Activated naive CD4-positive, alpha-beta T cell treated with Interleukin-2 at 50 U/mL for 16 hours (primary cell): ENCODE measurements at places on chromosomes 1 and 21.

DNA sequence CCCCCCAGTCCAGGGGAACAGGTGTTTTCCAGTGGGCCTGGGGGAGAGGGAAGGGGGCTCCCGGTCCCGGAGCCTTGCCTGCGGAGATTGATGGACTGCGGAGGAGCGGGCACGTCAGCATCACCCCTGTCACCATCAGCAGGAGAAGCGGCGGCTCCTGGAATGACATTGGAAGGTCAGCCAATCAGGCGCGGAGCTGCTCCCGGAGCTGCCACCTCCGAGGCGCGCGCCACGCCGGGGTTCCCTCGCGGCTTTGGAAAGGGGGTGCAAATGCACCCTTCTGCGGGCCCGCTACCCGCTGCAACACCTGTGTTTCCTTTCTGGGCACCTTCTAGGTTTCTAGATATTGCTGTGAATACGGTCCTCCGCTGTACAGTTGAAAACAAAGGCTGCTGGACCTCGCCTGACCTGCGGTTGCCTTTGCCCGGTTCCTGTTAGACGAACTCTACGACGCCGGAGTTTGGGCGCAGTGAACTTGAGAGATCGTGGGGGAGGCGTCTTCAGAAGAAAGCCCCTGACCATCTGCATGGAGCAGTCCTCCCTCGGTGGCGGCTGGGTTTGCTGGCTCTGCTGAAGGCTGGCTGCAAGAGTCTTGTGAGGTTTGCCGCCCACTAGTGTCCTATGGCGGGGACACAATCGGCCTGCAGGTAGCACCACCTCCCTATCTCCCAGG lies 5.3 kb downstream of the DSCAM start:
- DNase-seq = no peak

DNA sequence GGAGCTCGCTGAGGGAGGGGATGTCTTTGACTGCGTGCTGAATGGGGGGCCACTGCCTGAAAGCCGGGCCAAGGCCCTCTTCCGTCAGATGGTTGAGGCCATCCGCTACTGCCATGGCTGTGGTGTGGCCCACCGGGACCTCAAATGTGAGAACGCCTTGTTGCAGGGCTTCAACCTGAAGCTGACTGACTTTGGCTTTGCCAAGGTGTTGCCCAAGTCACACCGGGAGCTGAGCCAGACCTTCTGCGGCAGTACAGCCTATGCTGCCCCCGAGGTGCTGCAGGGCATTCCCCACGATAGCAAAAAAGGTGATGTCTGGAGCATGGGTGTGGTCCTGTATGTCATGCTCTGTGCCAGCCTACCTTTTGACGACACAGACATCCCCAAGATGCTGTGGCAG lies 1.4 kb downstream of the TSSK3 start:
- no peak for DNase-seq

GRCh38 chr1:159843459-159843858 lies 16.8 kb downstream of the SLAMF8 start:
- DNase-seq = no peak

- DNase-seq = no peak
These were observed 15.9 kb upstream of the PADI3 start for GRCh38 chr1:17232759-17233661.

DNA sequence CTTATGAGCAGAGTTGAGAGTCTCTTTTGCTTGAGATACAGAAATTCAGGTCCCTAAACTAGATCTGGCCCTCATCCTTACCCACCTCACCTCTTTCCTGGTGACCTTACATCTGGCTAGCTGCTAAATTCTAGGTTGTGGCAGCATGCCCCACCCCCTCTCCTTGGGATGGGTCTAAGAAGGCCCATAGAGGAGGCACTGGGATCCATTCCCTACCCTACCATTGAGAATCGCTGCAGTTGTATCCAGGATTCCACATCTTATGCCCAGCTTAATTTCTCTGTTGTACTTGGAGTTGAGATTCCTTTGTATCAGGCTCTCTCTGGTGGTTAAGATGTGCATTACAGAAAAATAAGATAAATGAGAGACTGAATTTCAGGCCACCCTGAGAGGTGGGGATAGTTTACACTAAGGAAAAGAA lies 9.5 kb upstream of the TMEM39B start:
- DNase-seq = no peak

GRCh38 chr1:95396557-95396956 lies 162.5 kb downstream of the RWDD3 start:
- no peak for DNase-seq

- DNase-seq = no peak
These were observed 45.0 kb downstream of the NEK2 start for GRCh38 chr1:211630236-211631081.

DNA sequence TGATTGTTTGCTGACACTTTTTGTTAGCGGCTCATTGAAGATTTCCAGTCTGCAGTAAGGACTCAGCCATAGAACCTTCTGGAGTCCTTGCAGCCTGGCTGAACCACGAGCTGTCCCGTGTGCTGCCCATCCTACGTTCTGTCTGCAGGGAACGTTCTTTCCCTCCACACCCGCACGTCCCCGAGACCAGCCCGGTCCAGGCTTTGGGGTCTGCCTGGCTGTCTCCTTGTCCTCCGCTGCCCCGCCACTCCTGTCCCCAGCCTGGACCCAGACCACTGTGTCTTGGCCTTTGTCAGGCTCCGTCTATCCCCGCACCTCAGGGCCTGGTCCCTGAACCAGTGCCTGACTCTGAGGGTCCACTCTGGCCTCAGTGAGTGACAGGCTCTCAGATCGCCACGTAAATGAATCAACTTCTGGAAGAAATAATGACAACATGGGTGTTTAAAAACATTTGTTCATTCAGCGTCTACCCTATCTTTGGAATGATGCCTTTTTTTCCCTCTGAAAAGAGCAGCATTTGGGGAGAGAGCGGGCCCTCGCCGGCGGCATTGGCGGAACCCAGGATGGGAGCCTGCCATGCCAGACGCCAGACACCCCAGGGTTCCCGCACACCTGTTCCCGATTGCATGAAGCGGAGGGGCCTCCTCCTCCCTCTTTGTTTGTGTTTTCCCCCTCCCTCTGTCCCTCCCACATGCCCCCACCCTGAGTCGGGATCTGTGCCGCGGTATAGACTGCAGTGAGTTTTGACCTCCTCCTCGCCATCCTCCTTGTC lies 43.9 kb upstream of the C1orf174 start:
- no peak for DNase-seq

- DNase-seq = no peak
These were observed 19.3 kb upstream of the ACTA1 start for GRCh38 chr1:229452956-229453801.

GRCh38 chr1:39833621-39834385 lies 45.1 kb upstream of the BMP8B start:
- no peak for DNase-seq

DNA sequence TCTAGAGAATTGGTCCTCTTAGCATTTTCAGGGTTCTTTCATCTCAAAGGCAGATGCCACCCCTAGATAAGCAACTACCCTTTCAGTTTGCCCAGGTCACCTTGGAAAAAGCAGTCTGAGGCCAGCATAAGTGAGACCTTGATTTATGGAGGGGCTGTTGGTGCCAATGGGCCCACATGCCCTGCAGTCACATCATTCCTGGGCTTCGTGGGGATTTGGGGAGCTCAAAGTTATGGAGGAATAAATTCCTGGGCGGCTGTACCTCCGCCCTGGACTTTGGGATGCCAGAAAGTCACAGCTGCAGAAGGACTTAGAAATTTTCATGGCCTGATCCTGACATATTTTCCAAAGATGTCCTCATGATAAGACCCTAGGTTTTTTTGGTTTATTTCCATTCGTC lies 2.7 kb upstream of the SDHB start:
- DNase-seq = no peak

DNA sequence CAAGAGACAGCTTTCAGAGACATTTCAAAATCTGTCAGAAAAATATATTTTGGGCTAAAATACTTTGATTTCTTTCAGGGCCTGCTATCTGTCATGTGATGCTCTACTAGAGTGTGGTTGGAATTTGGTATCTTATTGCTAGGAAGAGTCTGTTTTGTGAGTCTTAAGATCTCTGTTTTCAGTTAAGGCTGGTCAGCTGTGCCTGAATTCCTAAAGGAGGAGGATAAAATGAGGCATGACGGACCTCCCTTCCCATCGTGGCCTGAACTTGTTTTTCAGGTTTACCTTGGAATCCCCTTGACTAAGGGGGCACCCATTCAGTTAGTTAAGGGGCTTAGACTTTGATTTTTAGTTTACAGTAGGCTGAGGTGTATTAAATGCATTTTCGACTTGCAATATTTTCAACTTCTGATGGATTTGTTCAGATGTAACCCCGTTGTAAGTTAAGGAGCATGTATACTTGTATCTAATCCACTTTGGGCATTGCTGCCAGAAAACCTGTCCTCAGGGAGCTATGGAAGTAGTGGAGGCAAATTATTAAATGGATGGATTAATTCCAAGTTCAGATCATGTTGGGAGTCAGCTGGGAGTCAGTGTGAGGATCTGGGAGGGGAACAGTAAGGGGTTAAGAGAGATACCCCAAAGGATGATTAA lies 18.3 kb downstream of the CAPN2 start:
- no peak for DNase-seq

- no peak for DNase-seq
These were observed 4.0 kb upstream of the CSF3R start for GRCh38 chr1:36486439-36487335.
